Activated T-helper 2 cell treated with anti-CD3 and anti-CD28 coated beads, Interferon-gamma antibody, Interleukin-2, Interleukin-4, amounts not matched to agents 10 μg/mL and 5 μg/mL and 100 μg/mL, durations not matched to agents 14 hours and 24 hours and 36 hours (primary cell): ENCODE measurements at places on chromosomes 12 and 14. TPM values are rescaled to one million over a fixed set of nuclear protein-coding genes. Genes with fewer than 3 reads are reported as not detected.

GRCh38 chr12:3207858-3208257 is 130.7 kb downstream of the TSPAN9 start:
- DNase-seq: no peak

DNA sequence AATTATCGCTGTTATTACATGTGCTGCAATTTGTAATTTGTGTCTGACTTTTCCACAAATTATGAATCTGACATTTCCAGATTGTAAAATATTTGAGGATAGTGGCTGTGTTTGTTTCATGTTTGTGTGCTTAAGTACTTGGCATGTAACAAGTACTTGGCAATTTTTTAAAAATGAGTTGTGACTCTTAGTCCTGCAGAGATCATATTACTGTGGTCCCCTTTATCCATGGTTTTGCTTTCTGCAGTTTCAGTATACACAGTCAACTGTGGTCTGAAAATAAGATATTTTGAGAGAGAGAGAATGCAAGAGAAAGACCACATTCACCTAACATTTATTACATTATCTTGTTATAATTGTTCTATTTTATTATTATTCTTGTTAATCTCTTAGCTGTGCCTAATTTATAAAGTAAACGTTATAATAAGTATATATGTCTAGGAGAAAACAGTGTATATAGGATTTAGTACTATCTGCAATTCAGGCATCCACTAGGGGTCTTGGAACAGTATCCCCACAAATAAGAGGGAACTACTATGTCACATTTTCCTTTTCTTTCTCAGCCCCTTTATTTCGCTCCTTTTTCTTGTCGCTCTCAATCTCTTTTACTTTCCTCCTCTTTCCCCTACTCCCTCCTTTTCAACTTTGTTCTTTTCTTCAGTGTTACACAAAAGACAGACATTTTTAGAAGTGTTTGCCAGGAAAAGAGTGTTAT is 176.1 kb downstream of the FUT8 start:
- DNase-seq: no peak

DNA sequence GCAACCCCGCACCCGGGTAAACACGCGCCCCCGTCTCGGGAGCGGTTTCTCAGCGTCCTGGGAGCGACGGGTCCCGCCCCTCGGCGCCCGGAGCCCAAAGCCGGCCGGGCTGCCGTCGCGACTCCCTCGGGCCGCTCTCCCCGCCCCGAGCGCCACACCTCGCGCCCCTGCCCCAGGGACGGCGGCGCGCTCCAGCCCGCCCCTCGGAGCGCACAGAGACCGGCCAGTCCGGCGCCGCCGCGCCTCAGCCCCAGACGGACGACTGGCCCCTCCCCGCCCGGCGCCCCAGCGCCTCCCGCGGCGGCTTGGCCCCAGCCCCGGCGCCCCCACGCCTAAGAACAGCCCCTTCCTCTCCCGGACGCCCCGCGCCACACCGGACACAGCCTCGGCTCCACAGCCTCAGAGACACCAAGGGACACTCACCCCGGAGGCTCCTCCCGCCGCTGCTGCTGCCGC is 411 bp downstream of the BTBD7 start:
- peak; percentile 37 for DNase-seq

- no peak for DNase-seq
Observed at GRCh38 chr12:129675947-129676346, 227.9 kb downstream of the TMEM132D start.

GRCh38 chr12:6201826-6202225 is 1.6 kb downstream of the CD9 start:
- DNase-seq: no peak

DNA sequence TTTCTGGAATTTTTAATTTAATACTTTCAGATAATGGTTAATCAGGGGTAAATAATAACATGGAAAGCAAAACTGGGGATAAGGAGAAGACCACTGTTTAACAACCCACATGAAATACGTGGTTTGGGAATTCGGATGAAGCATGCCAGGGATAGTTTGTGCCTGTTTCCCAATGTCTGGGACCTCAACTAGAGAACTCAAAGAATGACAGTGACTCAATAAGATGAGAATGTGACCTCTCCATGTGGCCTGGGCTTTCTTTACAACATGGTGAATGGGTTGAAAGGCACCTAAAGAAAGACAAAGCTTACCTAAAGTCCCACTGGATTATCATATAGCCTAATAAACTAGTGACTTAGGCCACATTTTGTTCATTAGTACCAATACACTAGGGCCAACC is 460.3 kb upstream of the LRFN5 start:
- no peak for DNase-seq

DNA sequence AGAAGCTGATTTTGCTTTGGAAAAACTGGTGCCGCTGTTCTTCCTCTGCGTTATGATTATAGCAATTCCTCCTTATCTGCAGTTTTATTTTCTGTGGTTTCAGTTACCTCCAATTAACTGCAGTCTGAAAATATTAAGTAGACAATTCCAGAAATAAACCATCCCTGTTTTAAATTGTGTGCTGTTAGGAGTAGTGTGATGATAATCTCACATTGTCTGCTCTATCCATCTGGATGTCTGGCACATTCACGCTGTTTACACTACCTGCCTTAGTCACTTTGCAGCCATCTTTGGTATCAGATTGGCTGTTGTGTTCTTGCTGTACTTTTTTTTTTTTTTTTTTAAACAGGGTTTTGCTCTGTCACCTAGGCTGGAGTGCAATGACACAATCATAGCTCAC is 141.0 kb downstream of the GRIP1 start:
- no peak for DNase-seq

- no peak for DNase-seq
Observed at GRCh38 chr12:119480551-119480950, 113.0 kb upstream of the TMEM233 start.

TRMT5 gene
- total RNA-seq: 14.1 and 15.5 TPM in 2 replicates

DNA sequence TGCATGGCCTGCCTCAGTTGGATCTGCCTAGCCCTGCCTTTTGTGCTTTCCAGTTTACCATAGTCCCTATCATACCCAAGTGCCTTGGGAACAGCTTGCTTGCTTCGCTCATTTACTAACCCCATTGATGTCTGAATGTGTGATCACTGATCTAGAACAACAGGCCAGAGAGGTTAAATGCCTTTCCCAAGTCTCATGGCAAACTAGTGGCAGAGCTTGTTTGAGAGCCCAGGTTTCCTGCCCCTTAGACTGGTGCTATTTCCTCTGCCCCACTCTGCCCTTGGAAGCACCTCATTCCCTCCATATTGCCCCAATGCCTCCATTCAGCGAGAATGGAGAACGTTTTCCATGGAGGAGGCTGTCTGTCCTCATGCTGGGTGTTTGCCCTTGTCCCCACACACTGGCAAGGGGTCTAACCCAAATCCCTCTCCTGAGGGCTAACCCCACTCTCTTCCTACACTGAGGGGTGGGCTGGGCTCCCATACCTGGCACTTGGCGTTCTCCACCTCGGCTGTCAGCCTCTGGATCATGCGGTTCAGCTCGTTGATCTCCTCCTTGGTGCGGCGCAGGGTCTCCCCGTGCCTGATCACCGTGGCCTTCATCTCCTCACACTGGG is 19.8 kb downstream of the KRT7 start:
- DNase-seq: no peak

BHLHE41 gene
- total RNA-seq: not detected in 2 replicates

DNA sequence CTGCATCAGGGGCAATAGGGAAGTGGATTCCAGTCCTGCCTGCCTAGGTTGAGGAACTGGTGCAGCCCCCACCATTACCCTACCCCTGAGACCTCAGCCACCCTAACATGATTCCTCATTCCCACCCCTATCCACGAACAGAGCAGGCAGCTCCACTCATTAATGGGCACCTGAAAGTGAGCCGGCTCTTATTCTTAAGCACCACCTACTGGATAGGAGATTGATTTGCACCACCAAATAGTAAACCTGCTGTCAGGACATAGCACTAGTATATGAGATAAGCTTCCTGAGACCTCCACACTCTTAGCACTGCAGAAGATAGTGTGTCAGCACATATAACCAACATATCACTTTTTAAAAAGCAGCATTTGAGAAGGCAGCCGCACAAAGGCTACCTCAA is 573.2 kb downstream of the SOX5 start:
- DNase-seq: no peak

GRCh38 chr12:94553130-94553519 is 93.5 kb upstream of the CEP83 start:
- DNase-seq: no peak

FGF23 gene
- not detected in 2 replicates for total RNA-seq

NEUROD4 gene
- total RNA-seq: not detected in 2 replicates

GRCh38 chr12:110117956-110118685 is 6.0 kb upstream of the IFT81 start:
- DNase-seq: no peak

DNA sequence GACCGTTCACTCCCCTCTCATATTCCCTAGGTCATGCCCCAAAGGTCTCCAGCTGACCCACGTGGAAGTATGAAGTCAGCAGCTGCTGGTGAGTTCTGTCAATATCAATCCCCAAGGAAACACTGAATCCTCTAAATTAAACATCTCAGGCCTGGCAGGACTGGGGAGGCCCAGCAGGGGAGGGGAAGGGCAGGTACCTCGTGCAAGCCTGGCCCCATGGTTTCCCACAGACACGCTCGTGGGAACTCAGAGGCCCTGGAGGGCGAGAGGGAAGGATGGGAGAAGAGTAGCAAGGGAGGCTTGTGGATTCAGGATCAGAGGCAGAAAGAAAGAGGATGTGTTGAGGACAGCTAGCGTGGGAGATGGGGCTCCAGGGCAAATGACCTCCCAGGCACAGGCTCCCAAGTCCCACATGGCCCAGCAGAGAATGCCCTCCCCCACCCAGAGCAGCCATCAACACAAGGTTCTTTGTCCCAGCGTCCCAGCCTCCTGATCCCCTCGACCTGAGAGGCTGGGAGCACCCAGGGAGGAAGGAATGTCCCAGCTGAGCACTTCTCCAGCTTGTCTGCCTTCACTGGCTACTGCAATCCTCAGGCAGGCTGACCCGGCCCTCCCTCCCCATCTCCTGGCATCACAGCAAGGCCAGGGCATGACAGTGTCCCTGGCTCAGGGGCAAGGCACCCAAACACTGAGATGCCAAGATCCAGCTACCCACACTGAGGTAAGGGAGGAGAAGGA is 20.1 kb upstream of the RPLP0 start:
- DNase-seq: no peak

DNA sequence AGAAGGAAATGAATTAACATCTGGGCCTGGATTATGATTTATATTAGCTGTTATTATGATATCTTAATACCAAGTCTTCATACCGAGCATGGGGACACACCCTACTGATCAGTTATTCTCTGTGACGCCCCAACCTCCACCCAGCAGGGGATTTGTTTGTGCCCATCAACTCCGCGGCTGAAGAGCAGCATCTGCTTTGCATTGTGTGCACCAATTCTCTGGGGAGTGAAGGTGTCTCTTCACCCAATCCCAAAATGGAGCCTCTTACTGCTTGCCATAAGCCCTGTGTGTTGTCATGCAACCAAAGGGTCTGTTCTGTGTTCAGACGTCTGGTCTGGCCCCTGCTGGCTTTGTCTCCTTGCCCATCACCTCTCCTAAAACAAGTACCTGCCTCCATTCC is 25.4 kb downstream of the DHRS2 start:
- no peak for DNase-seq

- no peak for DNase-seq
Observed at GRCh38 chr14:105330491-105330895, 15.9 kb downstream of the PACS2 start.

NANOG gene
- total RNA-seq: not detected in 2 replicates

SPIC gene
- total RNA-seq: not detected in 2 replicates

GRCh38 chr14:97777622-97778355 is 980.6 kb downstream of the VRK1 start:
- DNase-seq: no peak

DNA sequence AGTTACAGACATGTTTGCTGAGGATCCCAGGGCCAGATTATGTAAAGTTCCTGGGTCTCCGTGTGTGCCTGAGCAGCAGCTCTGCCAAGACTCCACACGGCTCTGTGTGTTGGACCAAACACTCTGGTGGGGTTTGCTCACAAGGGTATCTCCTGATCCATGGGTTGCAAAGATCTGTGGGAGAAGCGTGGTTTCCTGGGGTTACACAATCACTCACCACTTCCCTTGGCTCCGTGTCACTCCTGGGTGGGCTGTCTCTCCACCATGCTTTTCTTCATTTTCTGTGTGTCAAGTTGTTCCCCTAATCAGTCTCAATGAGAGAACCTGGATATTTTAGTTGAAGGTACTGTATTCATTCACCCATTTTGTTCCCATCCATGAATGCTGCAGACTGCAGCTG is 1088.8 kb downstream of the FSCB start:
- no peak for DNase-seq

LRTM2 gene
- 0.07 and 0.09 TPM in 2 replicates for total RNA-seq

DNA sequence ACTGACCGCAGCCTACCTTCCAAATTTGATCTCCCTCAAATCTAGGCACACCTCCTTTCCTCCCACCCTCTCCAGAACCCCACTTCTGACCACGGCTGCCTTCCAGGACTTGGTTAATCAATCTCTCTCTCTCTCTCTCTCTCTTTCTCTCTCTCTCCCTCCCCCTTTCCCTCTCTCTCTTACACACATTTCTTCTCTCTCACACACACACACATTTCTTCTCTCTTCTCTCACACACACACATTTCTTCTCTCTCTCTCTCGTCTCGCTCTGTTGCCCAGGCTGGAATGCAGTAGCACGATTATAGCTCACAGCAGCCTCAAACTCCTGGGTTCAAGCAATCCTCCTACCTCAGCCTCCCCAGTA is 521 bp upstream of the GMFB start:
- DNase-seq: no peak

DNA sequence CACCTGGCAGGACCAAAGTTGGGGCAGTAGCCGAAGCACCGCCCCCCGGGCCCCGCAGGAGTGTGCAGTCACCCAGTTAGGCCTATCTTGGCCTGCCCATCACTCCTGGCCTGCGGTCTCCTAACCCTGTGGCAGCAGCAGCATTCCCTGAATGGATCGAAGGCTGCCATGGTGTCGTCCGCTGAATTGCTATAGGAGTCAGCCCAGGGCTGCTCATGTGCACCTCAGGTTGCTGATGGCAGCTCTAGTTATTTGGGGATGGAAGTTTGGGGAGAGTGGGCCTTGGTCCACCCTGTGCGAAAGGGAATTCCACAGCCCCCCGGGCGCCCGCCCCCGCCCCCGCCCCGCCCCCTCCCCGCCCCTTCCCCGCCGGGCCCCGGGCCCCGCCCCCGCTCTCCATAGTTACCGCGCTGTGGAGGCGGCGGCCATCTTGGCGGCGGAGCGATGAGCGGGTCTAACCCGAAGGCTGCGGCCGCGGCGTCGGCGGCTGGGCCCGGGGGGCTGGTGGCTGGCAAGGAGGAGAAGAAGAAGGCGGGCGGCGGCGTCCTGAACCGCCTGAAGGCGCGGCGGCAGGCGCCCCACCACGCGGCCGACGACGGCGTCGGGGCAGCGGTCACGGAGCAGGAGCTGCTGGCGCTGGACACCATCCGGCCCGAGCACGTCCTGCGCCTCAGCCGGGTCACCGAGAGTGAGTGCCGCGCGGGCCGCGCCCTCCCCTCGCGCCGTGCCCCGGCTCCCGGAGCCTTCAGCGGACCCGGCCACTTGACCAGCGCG is at the start of gene UNC119B:
UNC119B (plus strand) TSS at position 428 of the 774 bp plus-strand sequence; CDS start at position 445, 17 bp downstream.
- DNase-seq: peak; percentile 66

SLC35F4 gene
- total RNA-seq: not detected in 2 replicates

GRCh38 chr12:65607401-65607841 is 216.9 kb upstream of the HMGA2 start:
- DNase-seq: no peak
